Activated effector memory CD4-positive, alpha-beta T cell treated with anti-CD3 and anti-CD28 coated beads, Interleukin-2, amount 50 U/mL, for 16 hours (primary cell): ENCODE measurements at places on chromosomes 3 and 15.

GRCh38 chr15:73052653-73053397, 562 bp downstream of the NEO1 start:
- peak; percentile 69 for DNase-seq

- no peak for DNase-seq
Measured at GRCh38 chr3:162019817-162020216, 523.2 kb downstream of the OTOL1 start.

GRCh38 chr3:20701641-20702040, 515.6 kb upstream of the SGO1 start:
- no peak for DNase-seq

DNA sequence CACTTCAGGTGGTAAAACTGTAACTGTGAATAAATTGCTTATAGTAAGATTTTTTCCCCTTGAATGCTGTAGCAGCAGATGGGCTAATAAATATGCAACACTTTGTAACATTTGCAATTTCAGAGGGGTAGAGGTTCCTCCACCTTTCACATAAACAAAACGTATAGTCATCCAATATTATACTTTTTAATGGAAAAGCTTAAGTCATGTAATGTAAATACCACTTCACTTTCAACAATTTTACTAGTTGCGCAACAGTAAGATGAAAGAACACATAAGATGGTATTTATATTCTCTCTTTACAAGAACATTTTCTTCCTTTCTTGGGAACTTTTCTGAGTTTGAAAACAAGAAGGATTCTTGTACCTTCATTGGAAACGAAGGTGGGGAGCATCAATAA, 56.6 kb upstream of the FAM3D start:
- DNase-seq, result no peak

DNA sequence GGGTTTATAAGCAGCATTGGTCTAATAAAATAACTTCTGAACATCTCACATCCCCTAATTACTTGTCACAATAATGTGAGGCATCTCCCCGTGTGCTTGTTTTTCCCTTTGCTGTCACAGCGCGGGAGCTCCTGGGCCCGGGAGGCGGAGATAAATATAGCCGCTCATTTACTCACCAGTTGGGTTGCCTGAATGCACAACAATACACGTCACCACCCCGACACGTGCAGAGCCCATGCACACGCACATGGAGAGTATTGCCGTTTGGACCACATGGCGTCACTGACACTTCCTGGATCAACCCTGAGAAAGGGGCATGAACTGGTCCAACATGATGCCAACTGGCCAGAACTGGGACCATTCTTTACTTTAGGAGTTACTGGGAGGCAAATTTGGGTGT, 76.2 kb downstream of the MRPL46 start:
- no peak for DNase-seq

DNA sequence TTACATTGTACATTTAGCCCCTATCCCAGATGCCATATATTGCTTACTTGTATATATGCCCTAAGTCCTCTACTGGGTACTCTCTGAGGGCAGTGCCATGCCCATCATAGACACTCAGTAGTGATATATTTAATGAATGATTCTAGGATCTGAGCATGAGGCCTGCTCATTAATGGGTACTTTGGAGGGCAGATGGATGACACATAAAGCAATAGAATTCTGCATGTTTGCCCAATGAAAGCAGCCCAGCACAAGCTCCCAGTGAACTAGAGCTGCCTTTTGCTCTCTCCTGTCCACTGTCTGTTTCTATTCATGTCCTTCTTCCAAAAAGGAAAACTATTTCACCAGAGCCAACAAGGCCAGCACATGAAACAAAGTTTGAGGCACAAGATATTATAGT, 63.9 kb downstream of the TGFBR2 start:
- no peak for DNase-seq

GRCh38 chr15:47857776-47858167, 140.5 kb downstream of the SEMA6D start:
- no peak for DNase-seq

DNA sequence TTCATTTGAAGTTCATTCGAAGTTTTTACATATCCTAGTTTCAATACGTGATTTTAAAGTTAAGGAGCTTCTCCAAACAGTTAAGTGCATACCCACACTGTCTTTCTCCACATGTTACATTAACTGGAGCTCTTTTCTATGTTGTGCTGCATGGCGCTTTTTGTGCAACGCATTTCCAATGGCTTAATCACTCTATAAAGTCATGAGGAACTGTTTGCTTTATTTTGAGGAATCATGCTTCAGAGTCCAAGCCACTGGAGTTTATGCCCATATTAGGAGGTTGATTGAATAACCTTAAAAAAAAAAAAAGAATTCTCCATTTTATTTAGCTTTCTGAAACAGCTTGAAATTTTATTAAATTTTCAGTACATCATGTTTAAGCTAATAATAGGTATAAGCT, 109.4 kb upstream of the MBNL1 start:
- DNase-seq, result no peak

- DNase-seq, result no peak
Measured at GRCh38 chr15:90351479-90352106, 491 bp upstream of the ZNF774 start.

DNA sequence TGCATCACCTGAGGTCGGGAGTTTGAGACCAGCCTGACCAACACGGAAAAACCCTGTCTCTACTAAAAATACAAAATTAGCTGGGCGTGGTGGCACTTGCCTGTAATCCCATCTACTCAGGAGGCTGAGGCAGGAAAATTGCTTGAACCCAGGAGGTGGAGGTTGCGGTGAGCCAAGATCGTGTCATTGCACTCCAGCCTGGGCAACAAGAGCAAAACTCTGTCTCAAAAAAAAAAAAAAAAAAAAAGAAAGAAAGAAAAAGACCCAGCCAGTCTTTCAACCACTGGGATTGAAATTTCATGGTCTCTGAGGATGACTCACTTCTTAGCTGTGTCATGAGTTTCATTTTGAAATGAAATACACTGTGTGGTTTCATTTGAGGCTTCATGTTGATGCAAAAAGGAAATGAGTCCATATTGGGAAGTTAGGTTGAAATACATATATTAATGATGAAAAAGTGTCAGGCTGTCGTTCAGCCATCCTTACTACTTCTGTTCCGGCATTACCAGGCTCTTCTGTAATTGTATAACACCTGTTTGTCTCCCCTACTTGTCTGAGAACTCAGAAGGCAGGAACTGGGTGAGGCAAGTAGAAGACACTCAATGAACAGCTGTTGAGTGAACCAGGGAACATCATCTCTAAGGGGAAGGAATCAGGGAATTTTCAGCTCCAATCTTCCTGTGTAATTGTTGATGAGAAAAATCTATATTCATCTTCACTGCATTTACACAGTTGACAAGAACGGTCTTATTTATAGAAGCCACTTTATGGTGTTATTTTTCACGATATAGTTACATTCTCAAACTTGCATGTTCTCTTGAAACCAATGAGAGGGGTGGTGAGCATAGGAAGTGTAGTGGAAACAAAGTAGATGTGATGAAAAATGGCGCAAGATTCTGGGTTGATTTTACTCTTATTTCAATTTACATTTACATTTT, 87.4 kb downstream of the NFKBIZ start:
- peak; percentile 69 for DNase-seq

DNA sequence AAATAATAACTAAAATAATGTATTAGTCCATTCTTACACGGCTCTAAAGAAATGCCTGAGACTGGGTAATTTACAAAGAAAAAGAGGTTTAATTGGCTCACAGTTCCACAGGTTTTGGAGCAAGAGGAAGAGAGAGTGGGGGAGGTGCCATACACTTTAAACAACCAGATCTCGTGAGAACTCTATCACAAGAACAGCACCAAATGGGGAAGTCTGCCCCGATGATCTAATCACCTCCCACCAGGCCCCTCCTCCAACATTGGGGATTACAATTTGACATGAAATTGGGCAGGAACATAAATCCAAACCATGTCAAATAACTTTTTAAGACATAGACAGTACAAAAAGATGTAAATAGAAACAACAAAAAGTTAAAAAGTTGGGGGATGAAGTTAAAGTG, 63.2 kb downstream of the ILDR1 start:
- no peak for DNase-seq

DNA sequence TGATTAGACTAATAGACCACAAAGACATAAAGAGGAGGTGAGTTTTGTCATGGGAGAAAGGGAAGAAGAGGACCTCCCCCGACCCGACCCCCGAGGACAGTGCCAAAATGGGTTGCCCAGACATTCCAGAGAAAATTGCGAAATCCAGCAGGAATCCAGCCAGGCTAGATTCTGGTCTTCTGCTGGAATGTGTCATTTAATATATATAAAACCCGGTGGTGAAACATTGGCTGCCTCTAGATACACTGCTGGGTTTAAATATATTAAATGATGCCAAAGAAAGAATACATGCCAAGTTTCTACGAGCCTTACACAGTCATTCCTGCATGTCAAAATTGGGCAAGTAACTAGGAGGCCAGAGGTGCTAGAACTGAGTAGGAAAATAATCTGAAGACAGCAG, 45.3 kb upstream of the SPESP1 start:
- no peak for DNase-seq

- no peak for DNase-seq
Measured at GRCh38 chr3:182626484-182627467, 166.5 kb upstream of the ATP11B start.

GRCh38 chr15:26891448-26892181, 24.8 kb downstream of the GABRA5 start:
- DNase-seq, result no peak

DNA sequence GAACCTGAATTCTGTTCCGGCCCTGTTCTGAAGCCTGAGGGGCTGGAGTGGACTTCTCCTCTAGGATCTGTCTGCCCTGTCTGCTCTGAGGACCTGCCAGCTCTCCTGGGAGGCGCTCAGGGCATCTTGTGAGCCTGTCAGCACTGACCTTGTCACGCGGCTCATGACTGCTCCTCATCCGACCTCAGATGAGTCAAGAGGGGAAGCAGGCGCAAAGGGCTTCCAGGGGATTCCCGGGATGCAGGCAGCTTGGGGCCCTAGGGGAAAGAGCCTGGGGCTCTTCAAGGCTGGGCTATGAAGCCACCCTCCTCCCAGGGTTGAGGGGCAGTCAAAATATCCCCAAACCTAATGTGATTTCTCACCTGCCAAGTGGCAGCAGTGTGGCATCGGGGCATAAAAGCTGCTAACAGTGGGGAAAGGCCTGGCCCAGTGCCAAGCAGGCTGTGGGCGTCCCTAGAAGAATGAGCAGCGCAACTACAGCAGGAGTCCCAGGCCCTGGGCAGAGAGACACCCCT, 27.6 kb upstream of the ANKDD1A start:
- DNase-seq, result peak; percentile 91

DNA sequence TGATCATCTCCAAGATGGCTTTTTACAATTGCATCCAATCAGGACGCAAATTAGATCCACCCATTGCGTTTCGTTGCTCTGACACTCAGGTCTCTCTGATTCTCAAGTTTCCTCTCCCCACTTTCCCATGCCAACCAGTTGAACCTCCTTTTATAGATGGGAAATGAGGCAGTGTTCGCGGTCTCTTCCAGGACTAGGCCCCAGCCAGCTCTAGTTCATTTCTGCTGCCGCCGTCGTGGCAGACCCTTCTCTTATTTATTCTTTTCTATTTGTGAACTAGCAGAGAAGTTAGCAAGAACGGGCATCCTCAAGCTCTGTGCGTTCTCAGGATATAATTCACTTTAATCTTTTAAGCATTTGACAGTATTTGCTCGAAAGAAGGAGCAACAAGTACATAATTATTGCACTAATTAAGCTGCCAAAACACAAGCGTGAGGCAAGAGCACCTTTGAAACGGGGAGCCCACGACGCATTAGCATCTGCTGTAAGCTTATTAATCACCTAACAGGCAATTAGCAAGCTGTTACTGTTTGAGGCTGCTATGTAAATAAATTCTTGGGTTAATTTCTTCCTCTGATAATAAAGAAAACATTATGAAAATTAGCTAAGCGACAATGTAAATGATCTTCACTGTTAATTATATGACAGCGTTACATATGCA, 246.4 kb upstream of the TLE3 start:
- no peak for DNase-seq

DNA sequence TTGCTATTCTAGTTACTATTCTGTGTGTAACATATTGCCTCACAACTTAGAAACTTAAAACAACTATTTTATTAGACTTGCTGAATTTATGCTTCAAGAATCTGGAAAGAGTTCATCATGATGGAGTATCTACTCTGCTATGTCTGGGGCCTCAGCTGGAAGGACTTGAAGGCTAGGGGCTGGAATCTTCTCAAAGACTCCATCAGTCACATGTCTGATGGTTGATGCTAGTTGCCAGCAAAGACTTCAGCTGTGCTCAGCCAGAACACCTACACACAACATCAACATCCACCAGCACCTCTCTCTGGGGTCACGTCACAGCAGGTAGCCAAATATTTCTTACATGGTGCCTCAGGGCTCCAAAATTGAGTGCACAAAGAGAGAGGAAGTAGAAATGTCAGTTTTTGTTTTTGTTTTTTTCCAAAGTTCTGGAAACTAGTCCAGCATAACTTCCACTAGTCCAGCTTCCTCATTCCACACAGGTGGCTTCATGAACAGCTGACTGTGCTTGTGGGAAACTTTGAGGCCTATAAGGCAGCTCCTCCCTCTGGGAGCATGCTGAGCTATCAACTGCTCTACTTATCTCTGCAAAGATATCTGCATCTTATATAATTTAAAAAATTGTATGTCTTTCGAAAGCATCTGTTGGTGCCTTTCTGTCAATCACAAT, 325.4 kb upstream of the AGTR1 start:
- no peak for DNase-seq

DNA sequence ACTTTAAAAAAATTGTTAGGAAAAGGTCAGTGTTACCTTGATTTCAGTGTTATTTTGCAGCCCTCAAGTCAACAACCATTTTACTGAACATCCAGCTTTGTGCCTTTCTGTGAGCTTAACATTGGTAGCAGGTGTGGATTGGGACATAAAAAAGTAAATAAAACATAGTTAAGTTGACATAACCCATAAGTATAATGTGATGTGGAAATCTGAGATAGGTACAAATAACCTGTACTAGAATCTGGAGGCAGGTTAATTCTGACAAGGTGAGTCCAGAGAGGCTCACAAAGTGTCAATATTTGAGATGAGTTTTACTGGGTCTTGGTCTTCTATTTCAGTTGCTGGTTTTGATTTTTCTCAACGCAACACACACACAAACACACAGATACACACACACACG, 151.3 kb downstream of the LPP start:
- DNase-seq, result no peak

GRCh38 chr3:70550723-70551319, 238.4 kb upstream of the MDFIC2 start:
- peak; percentile 90 for DNase-seq

DNA sequence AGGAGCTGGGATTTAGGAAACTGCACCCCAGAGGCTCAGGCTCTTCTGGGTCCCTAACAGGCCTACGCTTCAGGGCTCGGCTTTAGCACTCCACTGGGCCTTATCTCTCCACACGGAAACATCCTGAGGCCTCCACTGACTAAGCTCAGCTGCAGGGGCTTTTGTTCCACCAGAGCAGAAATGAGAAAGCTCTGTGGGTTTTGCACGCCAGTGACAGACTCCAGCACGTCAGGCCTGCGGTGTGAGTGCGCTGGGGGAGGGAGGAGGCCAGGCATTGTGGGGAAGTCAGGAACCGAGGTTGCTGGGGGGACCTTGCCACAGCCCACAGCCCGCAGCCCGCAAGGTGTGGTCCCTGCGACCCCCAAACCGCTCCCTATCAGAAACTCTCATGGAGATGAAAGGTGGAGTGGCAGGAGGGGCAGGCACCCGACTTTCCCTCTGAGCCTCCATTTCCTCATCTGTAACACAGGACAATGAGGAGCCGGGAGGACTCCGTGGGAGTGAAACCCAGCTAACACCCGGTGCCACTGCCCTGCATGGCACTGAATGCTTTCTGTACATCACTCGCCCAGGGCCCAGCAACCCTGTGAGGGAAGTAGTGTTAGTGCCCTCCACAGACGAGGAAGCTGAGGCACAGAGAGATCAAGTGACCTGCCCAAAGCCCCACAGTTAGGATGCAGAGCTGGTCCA, 106.5 kb downstream of the TPRA1 start:
- DNase-seq, result peak; percentile 59

GRCh38 chr15:91919014-91919534, 65.6 kb downstream of the SLCO3A1 start:
- DNase-seq, result no peak
